ENCODE measurements at places on chromosomes 11 and 22.

GRCh38 chr11:14974515-14975251 is 2.5 kb upstream of the CALCA start:
- peak; percentile 63 for DNase-seq

GRCh38 chr11:74019860-74020259 is 11.0 kb upstream of the UCP3 start:
- no peak for DNase-seq

DNA sequence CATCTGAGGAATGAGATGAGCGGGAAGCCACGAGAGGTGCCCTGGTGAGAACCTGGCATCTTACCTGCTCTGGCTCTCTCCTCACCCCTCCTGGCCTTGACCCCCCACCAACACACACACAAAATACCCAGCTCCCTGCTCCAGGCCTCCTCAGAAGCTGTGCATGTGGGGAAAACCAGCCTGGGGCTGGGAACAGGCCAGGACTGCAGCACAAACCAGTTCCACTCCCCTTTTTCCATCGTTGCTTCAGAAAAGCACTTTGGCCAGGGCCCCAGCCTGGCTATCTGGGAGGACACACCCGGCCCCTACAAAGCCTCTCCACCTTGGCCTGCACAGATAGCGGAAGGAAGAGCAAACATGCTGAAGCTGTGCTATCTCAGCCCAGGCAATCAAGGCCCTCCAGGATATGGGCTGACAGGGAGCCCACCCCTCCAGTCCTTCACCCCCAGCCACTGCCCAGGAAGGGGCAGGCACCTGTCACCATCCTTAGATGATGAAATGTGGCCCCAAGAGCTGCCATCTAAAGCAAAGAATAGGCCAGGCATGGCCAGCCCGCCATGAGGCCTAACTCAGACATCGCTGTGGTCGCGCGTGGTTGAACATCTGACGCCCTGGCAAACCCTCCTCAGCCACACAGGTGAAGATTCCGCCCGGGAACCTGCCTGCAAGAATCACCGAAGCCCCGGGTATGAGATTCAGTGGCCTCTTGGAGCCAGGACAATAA is 35.4 kb downstream of the PISD start:
- no peak for DNase-seq

DNA sequence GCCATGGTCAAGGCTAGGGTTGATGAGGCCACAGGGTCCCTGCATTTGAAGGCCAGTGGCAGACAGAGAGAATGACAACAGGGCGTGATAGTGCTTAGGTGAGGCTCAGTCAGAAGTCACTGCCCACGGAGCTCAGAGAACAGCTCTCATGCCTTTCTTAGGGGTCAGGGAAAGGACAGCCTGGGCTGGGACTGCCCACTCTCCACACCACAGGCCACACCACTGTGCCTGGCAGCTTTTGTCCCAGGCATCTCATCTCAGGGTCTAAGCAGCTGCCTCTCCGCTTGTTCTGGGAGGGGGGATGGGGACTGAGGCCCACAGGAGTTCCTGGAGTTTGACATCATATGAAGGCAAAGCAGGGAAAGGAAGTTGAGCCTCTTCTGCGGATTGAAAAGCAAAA is 150.2 kb upstream of the B3GAT1 start:
- no peak for DNase-seq

DNA sequence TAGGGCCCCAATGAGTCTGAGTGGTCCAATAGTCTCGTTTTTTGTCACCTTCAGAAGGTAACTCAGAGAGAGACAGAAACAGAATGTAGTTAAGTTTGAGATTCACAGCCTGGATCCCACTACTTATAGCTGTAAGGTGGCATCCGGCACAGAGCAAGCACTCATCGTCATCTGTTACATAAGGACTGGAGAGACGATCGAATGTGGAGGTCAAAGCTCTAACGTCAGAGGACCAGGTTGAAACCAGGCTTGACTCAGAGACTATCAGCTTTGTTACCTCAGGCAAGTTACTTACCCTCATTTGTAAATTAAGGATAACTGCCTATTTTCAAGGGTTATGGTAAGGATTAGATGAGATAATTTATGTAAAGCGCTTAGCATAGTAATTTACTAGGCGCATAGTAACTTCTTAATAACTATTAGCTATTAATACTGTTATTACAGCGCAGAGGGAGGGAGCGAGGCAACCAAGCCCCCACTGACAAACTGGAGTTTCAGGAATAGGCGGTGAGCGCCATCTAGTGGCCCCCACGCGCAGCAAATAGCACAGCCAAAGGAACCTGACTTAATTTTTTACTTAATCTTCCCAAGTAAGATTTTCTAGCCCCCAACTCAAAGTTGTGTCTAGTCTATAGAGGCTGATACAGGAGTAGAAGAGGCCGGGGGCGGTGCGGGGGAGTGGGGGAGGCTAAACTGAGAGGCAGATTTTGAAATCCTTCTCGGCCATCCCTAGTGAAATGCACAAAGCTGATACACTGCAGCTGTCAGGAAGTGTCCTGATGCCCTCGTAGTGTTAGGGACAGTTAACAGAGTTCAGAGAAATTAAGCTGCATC is 29.0 kb upstream of the API5 start:
- peak; percentile 62 for DNase-seq

All from dermis blood vessel endothelial cell (primary cell).